Stimulated activated CD8-positive, alpha-beta memory T cell treated with anti-CD3 and anti-CD28 coated beads, Interleukin-2, amount 100 ng/mL, for 1 hour (primary cell): ENCODE measurements at places on chromosomes 16 and 17.

DNA sequence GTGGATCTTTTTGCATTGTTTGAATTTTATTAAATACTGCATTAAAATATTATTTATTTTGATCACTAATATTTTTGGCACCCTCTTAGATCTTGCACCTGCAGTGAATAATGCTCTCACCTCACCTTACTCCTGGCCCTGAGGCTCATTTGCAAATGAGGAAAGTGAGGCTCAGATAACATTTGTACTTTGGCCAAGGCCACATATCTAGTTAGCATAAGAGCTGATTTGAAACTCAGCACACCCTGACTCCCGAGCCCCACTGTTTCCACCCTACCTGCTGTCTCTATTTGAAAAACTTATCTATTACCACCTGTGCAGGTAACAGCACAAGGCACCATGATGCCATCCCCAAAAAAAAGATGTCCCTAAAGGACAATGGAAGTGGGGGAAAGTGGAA, 358.7 kb upstream of the MAF start:
- DNase-seq, result no peak

- DNase-seq, result peak; percentile 6
These were observed 72.6 kb downstream of the CLEC16A start for GRCh38 chr16:11016993-11017392.

DNA sequence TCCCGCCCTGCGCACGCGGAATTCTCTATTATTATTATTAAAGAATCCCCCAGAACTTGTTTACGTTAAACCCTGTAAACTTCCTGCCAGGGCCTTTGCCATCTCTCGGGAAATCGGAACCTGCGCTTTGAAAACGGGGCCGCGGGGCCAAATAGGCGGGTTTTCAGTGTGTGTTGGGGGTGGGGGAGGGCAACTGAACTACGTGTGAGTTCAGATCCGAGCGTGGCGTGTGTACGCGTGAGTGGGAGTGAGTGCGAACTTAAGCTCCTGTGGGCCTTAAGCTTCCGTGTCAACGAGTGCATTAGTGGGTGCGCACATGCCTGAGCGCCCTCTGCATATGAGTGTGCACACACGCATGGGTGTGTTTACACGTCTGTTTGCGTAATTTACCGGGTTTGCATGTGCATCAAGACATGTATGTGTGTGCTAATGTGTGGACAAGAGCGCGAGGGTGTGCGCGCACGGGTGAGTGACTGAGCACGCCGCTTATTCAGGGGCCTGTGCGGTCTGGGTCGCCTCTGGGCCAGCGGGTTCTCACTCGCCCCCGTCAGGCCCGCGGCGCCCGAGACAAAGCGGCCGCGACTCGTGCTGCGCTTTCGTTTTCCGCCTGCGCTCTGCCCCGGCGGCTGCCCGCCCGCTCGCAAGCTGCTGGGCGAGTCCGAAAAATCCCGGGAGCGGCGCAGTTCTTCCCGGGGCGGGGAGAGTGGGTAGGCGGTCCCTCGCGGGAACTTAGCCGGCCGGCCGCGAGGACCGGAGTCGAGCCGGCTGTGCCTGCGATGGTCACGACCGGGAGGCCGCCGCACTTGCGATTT, 1.2 kb upstream of the FOXF1 start:
- DNase-seq, result no peak

- no peak for DNase-seq
These were observed 492.4 kb downstream of the SHISA9 start for GRCh38 chr16:13393816-13394215.

DNA sequence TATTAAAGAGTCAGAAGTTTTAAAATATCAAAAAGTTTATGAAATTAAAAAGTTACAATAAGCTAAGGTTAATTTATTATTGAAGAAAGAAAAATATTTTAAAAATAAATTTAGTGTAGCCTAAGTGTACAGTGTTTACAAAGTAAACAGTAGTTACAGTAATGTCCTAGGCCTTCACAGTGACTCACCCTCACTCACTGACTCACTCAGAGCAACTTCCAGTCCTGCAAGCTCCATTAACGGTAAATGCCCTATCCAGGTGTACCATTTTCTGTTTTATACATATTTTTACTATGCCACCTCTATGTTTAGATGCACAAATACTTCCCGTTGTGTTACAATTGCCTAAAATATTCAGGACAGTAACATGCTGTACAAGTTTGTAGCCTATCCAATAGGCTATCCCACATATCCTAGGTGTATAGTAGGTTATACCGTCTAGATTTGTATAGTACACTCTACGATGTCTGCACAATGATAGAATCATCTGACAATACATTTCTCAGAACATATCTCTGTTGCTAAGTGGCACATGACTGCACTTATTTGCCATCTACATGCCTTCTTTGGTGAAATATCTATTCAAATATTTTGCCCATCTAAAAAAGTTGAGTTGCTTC, 67.2 kb upstream of the WSB1 start:
- DNase-seq, result no peak

- DNase-seq, result no peak
These were observed 116.0 kb downstream of the SOCS1 start for GRCh38 chr16:11140098-11140375.

DNA sequence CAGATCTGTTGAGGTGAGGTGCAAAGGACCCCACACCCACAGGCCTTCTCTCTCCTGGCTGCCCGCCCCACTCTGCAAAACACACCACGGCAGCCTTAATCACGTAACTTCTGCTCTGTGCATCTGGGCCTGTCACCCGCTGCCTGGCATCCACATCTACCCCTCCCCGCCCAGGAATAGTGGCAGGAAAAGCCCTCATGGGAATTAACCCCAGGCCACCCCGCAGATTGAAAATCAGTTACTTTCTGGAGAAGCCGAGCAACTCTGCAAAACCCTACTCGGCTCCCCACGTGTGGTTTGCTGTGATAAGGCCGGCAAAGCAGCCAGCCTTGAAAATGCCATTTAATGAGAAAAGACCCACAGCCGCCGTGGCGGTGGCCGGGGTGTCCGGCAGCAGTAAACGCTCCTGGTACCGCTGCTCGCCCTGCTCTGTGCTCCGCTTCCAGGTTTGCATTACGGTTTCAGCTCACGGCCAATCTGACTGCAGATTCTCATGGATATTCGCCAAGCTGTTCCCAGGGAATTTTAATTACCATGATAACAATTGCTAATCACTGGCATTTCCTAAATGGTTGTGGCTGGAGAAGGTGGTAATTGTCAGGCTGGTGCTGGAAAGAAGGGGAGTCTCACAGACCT, 78.0 kb upstream of the DOC2B start:
- DNase-seq, result no peak

GRCh38 chr16:54405478-54405877, 118.9 kb upstream of the IRX3 start:
- no peak for DNase-seq

DNA sequence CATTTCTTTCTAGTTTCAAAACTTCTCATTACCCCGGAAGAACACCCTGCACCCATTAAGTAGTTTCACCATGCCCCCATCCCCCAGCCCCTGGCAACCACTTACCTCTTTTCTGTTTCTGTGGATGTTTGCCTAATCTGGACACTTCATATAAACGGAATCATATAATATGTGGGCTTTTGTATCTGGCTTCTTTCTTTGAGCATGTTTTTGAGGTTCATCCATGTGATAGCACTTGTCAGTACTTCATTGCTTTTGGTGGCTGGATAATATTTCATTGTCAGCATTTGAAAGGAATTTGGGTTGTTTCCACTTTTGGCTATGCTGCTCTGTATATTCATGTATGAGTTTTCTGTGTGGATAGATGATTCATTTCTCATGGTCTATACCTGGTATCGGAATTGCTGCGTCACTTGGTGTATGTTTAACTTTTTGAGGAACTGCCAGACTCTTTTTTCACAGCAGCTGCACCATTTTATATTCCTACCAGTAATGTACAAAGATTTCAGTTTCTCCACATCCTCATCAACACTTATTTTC, 30.0 kb upstream of the SLC5A10 start:
- DNase-seq, result no peak

DNA sequence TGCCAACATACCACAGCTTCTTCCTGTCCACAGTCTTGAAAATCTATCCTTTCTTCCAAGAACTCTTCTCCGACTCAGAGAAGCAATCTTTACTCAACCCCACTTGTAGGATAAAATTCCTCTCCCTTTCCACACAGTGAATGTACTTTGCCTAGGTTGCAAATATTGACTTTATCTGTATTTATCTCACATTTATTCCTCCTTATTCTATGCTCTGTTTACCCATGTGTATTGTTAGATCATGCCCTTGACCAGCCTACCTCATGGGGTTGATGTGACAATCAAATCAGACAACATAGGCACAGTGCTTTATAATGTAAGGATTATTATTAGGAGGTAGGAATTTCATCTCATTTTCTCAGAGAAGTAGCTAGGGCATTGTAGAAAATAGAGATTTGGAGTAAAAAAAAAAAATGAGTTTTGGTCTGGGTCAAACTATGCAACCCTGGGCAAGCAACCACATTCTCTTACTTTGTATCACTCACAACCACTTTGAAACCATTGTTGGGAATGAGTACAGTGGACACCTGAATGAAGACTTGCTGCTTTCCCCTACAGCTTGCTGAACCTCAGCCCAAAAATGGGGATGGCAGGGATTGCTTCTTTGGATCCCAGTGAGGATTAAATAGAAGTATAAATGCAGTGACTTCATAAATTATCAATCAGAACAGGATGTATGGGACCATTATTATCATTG, 9.1 kb upstream of the SLC35B1 start:
- DNase-seq, result no peak

DNA sequence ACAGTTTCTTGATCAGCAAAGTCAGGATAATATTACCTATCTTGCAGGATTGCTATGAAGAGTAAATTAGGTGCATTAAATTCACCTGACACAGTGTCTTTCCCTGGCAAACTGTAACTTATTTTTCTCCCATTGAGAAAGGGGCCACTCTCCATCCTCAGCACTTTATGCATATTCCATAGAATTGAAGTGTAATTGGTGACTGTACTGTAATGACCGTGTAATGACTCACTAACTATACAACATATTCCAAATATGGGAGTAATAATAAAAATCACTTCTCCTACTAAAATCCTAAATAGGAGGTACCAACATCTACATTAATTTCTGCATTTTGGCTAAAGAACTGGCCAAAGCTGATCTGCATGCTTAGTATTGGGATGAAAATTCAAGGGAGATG, 141.9 kb upstream of the NOG start:
- DNase-seq, result no peak

DNA sequence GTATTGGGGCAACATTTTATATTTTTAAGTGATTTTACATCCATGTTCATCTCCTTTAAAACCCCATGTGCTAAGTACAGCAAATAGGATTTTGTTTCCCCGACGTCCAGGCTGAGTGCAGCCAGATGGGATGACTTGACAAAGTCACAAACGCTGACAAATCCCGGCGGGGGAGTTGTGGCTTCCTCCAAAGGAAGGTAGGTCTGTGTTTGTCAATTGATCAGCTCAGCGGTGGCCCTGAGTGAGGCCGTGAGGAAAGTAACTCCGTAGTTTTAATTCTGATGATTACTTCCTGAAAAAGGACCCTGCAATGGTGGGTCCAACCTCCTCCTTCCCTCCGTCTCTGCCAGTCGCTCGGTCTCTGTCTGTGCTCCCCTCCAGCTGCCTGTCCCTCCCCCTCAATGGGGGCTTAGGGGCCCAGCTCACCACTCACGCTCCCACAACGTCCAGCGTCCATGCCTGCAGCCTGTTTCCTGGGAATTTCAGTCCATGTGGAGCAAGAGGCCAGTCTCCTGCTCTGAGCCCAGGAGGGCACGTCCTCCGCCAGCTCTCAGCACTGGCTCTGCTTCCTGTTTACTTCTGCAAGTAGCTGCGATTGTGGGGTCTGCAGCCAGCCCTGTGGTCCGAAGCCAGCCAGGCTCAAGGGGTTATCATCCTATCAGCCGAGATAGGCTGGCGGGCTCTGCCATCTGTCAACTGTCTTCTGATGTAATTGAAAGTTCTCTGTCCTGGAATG, 209.4 kb upstream of the FOXF1 start:
- DNase-seq, result no peak

DNA sequence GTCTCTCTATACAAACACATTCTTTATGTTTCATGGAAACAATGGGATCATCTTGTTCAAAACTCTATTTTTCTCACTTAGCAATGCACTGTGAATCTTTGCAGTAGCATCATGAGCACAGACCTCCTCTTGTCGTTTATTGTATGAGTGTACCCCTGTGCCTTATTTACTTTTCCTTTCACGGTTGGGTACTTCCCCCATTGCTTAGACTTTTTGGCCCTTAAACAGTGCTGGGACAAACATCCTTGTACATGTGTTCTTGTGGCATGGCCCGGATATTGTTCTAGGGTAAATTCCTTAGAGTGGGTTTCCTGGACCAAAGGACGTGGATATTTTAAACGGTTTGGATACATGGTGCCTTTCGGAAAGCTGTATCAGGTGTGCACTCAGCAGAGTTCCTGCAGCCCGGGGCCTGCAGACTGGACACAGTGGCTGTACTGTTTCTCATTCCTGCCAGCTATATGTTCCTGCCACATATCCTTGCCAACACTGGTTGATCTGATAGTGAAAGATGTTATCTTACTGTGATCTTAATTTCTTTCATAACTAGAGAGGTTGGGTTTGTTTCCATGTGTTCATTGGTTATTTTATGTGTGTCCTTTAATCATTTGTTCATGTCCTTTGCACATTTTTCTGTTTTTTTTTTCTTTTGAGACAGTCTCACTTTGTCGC, 111.1 kb downstream of the OR1D5 start:
- no peak for DNase-seq

DNA sequence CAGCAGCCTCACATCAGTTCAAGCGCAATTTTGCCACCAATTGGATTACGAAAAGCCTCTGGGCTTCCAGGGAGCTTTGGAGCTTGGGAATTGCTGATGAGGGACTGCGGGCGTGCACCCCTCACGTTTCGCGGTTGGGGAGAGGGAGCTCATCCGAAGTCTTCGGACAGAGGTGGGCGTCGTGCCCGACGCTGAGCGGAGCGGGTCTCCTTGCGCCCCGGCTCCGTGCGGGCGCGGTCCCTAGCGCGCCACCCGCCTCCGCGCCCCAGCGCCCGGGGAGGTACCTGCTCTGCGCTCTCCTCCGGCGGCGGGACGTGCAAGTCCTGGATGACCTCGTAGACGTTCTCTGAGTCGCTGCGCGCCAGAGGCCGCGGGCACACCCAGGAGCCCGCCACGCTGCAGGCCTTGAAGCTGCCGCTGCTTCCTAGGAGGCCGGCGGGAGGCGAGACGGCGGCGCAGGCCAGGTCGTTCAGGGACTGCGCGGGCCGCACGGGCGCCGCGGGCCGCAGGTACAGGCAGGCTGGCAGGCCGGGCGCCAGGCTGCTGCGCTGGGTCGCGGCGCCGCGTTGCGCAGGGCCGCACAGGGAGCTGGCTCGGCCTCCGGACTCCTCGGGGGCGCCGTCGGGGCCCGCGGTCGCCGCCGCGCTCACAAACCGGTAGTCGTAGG, 3.2 kb downstream of the ARHGAP27 start:
- no peak for DNase-seq

- no peak for DNase-seq
These were observed 1.7 kb upstream of the IGF2BP1 start for GRCh38 chr17:48995304-48995973.
